DMS 273 treated with DMSO at 0.1 percent for 48 hours (cell line): ENCODE measurements at places on chromosomes 3 and 15.

DNA sequence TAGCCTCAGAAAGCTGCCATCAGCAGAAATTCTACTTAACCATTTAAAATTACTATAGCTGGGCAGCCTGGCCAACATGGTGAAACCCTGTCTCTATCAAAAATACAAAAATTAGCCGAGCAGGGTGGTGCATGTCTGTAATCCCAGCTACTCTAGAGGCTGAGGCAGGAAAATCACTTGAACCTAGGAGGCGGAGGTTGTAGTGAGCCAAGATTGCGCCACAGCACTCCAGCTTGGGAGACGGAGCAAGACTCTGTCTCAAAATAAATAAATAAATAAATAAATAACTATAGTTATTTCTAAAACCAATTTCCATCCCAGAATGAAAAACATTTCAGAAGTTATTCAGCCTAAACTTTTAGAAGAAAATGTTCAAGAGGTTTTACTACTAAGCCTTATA, 25.1 kb downstream of the LRRFIP2 start:
- no peak for DNase-seq

- DNase-seq = no peak
Observed at GRCh38 chr15:74250266-74250665, 14.1 kb downstream of the CCDC33 start.

DNA sequence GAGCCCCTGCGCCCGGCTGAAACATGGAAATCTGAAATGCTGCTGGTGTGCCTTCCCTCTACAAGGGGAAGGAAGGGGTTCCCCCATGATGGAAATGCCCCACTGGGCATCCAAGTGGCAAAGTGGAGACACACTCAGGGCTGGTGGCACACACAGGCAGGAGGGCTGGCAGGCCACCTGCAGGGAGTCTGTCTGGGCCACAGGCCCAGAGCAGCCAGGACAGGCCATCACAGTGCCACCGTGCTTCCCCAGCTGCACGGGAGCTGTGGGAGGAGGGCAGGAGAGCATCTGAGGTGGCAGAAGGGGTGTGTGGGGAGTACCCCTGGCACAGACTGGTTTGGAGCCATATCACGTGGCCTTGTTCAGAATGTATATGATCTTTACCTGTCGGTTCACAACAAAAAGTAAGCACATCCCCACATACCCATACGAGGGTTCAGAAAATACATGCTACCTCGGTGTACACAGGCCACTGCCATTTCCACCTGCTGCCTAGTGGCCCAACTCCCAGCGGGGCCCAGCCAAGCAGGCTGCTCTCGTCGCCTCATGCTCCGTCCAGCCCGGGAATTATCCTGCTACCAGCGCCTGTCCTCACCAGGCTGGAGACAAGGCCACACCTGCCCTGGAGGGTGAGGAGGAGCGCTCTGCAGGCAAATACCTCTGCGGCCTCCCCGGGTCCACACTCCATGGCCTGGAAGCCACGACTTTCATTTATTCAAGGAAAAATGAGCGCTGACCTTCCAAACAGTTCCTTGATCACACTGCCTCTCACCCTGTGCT, 22.6 kb upstream of the DUSP7 start:
- DNase-seq = no peak

DNA sequence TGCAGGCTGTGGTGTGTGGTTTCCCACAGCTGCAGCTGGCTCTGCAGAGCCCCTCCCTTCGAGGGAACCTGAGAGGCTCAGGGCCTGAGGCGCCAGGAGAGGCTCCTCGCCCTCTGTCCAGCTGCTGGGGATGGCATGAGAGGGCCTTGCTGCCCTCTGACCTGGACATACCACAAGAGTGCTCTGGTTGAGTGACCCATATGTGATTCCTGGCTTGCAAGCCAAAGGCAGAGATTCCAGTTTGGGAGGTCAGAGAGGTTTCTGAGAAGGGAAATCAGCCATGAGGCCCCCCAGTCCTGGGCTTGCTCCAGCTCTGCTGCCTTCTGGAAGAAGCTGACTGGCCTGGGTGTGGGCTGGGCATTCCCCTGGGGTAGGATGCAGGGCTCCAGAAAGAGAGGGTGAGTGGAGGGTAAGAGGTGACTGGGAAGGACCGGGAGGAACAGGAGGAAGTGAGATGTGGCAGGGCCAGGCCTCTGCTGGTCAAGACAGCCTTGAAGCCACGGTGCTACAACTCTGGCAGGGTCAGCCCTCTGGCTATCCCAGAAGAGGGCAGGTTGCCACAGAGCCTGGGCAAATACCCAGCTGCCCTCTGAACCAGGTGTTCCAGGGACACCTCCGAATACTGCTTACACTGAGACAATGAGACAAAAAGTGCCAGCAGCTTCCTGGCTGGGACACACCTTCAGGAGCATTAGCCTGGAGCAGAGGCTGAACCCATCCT, 16.0 kb upstream of the SRP14 start:
- DNase-seq = no peak

- no peak for DNase-seq
Observed at GRCh38 chr3:37945156-37945806, 45.3 kb upstream of the VILL start.

DNA sequence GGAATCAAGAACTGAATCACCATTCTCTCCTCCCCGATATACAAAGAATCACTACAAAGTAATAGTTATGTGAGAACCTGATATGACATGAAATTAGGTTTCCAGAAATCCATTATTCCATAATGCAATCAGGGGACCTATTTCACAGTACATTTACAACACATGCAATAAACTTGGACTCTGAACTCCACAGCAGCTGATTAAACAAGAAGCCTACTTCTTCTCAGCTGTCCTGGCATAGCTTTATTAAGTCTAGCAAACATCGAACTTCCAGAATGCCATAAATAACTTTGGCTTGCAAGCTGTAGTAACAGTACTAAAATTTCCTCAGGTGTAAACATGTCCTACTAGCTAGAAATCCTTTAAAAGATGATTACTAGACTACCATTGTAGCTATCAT, 17.8 kb downstream of the PDCD10 start:
- DNase-seq = no peak

DNA sequence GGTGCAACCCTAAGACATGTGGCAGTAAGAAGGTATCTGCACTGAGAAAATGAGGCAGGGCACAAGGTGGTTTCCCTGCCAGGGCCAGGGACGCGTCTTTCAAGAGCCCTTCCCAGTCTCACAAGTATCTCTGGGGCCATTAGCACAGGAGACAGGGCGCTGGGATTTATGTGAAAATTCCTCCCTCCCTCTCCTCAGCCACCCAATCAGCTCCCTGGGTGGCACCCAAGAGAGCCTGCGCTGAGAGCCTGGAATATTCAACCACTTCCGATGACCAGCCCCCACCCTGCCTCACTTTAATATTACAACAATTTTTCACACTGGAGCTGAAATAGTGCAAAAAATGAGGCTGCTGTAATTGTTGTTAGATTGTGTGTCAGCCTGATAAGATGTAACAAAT, 26.1 kb downstream of the SEC61A1 start:
- no peak for DNase-seq

GRCh38 chr15:41487381-41487780, 6.3 kb upstream of the ITPKA start:
- no peak for DNase-seq

- no peak for DNase-seq
Observed at GRCh38 chr3:37800022-37800551, 61.6 kb upstream of the CTDSPL start.

DNA sequence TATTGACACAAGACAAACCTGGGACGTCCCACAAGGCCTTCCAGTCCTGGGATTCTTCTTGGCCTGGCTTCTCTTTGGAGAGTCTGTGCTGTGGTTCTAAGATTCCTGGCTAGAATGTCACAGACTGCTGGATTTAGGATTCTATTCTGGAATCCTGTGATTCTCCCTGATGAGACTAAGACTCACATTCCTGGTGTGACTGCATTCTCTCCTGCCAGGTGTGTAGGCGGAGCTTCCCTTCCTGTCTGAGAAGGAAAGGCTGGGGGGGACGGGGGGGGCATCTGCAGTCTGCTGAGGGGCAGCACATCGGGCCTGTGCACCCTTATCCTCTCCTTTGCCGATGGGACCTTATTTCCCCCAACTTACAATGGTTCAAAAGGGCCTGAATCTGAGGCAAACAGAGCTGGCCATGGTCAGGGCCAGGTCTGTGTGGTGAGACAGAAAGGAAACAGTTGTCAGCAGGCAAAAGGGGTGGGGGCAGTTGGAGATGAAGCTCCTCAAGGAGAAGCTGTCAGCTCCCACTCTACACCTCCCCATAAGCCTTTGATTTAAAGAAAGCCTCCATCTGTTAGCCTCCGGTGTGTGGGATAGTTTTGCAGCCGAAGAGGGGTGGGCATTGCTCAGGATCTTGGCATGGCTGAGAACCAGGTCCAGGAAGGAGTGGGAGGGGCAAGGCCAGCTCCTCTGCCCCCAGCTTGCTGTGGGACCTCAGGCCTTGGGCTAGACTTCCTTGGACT, 30.9 kb downstream of the VIPR1 start:
- DNase-seq = no peak

DNA sequence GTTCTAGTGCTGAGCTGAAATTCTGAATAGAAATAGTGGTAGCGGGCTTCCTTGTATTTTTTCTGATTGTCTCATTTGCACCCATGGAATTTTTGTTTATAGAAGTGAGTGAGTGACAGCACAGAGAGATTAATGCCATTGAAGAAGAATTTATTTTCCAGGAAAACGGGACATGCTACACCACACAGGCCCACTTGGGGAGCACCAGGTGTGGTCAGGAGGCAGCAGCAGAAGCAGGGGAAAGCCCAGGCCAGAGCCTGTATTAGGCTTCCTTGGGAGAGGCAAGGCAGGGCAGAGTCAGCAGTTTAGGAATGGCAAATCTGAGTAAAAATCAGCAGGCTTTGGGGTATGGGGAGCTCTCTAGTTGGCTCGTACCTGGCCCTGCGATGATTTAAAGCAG, 88.4 kb upstream of the ATP11B start:
- no peak for DNase-seq

GRCh38 chr3:24261521-24261920, 233.1 kb downstream of the THRB start:
- DNase-seq = no peak
